ENCODE measurements at places on chromosomes 6 and 20.

DNA sequence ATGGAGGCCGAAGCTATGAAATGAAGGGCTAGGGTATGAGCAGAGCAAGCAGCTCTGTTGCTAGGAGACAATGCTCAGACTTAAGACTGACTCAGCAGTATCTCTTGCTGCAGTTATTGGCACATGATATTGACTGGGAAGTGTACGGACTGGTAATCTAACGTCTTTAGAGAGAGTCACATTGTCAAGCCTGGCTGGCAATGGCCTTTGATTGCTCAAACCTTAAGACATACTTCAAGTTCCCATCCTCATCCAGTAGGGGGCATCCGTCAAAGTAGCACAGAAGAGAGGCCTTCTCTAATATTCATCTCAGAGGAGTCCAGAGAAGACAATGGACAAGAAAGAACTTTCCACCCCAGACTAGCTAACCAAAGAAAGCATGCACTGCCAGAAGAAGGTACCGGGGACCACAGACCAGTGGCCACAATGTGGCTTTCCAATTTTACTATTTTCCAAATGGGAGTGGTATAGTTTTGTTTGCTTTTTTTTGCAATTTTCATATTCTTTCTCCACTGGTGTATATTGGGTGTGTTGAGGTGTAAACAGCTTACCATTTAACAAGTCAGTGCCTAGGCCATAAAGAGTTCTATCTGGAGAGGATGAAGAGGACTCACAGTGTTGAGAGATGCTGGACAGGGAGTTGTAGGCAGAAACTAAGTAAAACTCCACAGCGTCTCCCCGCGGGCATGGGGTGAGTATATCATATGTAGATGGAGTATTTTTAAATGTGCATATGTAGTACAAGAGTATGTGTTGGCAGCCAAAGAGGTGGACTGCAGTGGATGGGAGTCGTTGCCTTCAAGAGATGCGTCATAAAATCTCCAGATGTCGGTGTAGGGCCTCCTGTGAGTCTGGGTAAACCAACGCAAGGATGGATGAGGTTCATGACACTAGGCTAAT, 36.7 kb downstream of the LRFN2 start:
- no peak for DNase-seq

GRCh38 chr6:170355661-170356060, 49.1 kb downstream of the FAM120B start:
- DNase-seq: no peak

DNA sequence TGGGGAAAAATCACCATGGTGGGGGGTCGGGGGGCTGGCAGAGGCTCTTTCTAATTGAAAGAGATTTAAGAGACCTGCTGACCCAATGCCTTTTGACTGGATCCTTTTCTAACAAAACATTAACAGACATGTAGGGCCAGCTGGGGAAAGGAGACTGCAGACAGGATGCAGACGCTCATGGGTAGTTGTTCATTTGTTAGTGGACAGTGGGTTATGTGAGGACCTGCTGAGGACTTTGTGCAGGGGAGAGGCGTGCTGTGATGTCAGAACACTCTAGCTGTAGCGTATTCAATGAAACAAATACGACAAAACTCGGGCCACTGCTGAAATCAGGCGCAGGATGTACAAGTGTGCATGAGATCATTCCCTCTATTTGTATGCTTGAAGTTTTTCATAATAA, 1.2 kb downstream of the IP6K3 start:
- DNase-seq: no peak

GRCh38 chr20:63656451-63656850, 1.7 kb upstream of the RTEL1 start:
- DNase-seq: no peak

- DNase-seq: no peak
These were observed 215.4 kb upstream of the PREP start for GRCh38 chr6:105618247-105618646.

GRCh38 chr20:35021063-35021462, 65.4 kb downstream of the MYH7B start:
- DNase-seq: no peak

DNA sequence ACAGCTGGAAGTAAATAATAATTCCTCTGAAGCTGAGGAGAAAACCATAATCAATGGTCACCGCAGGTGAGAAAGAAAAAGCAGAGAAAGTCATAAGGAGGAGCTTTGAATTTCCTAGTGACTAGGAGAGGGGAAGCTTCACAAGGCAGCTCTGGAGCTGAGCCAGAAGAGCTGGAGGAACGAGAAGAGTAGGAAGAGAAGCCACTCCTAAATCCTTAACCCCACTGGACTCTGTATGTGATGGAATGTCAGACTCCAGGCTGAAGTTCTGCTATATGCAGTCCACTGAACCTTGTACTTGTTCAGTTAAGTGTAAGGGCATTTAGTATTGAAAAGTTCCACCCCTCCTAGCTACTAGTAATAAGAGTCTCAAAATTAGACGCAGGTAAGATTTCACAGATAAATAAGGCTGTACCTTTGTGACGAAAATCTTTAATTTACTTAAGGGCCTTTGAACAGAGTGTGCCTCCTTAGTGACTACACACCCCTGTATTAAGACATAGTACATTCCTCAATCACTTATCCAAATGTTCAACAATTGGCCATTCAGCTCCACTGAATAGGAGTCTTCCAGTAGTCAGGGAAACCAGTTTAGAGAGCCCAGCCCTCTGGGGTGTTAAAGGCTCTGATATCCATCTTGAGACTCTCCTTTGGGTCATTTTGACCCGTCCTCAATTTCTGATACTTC, 71.4 kb upstream of the UFL1 start:
- DNase-seq: no peak

DNA sequence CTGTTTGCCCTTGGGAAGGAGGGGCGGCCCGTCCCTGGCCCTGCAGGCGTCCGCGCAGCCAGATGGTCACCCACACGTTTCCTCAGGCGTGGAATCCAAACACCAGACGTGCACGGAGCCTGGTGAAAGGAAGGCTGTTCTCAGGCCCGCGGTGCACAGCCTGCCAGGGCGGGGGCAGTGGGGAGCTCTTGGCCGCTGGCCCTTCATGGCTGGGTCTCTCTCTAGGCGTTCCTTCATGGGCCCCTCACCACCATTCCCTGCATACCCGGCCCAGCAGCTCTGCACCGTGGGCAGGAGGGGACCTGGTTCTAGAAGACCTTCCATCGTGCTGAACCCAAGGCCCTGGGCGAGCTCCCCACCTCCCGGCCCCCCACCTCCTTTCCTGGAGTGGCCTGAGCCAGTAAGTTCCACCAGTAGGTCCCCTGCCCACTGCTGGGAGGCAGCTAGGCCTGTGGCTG, 30.4 kb upstream of the SMOC2 start:
- no peak for DNase-seq

- DNase-seq: no peak
These were observed 100.0 kb downstream of the CD24 start for GRCh38 chr6:106874481-106874880.

DNA sequence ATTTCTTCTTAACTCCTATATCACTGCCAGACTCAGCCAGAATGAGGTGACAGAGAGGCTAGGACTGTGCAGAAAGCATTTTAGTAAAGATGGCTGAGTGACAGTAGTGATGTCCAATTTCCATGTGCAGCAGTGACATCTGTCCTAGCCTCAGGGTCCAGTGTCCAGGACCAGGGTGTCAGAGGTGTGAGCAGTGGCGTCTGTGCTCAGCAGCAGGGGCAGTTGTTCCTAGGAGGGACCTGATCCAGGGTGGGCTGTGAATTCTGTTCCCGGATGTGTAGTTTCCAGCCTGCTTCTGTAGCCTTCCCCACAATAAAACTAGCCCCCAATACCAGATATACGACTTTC, 6.0 kb downstream of the HLA-B start:
- DNase-seq: no peak

DNA sequence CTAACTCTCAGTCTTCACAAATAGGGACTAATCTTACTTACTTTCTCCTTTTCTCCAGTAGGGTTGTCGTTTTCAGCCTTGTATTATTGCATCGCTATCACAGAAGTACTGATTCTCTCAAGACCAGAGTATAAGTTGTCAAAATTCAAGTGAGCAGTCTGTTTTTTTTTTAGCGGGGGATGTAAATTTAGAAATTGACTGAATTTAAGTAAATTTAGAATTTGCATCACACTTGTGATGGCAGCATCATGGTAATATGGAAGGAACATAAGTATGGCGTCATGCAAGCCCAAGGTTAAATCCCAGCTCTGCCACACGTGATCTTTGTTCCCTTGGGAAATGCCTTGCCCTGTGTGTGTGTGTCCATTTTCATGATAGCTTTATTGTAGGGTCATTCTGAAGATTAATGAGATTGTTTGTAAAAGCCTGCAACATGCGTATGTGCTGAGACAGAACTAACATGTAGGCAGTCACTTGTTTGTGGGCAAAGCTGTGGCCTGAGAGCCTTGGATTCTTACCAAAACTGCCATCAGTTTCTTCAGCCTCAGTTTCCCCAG, 52.8 kb upstream of the VSTM2L start:
- DNase-seq: no peak

DNA sequence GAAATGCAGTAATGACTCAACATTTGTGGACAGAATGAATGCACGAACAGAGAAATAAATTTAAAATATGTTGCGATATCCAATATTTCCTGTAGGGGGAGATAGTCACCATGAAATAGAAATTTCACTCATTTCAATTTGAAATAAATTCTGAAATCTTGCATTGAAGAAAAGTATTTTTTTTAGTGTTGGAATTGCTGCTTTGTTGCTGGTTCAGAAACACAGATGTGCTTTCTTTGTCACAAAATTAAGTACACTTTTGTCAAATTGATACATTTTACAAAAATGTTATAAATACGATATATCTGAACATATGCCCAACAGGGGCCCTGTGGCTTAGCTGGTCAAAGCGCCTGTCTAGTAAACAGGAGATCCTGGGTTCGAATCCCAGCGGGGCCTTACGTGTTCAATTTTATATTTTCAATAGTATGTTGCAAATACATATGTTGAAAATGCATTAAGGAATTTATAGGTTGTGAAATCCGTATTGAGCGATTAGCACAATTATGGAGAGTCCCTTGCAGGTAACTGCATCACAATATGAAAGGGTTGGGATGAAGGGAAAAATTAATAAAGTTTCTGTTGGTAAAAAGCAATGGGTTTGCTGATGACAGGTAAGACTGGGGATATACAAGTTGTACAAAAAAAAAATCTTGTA, 85.4 kb upstream of the PRSS16 start:
- peak; percentile 60 for DNase-seq

DNA sequence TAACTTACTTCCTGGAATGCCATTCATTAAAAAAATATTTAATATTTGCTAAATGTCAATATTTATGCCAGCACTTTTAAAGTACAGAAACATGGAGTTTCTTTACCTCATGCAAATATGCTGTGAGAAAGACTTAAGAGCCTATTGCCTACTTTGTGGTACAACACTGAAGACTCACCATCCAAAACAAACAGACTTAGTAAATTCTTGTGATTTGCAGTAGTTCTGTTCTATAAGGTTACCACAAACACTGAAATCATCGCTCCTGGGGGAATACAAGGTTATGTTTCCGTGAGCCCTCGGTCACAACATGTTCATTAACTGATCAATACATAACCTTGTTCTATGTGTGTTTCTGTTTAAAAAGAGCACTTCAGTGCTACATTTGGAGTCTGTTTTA, 78.3 kb downstream of the ATG5 start:
- DNase-seq: no peak

- DNase-seq: no peak
These were observed 253.2 kb downstream of the UST start for GRCh38 chr6:148999929-149000468.

DNA sequence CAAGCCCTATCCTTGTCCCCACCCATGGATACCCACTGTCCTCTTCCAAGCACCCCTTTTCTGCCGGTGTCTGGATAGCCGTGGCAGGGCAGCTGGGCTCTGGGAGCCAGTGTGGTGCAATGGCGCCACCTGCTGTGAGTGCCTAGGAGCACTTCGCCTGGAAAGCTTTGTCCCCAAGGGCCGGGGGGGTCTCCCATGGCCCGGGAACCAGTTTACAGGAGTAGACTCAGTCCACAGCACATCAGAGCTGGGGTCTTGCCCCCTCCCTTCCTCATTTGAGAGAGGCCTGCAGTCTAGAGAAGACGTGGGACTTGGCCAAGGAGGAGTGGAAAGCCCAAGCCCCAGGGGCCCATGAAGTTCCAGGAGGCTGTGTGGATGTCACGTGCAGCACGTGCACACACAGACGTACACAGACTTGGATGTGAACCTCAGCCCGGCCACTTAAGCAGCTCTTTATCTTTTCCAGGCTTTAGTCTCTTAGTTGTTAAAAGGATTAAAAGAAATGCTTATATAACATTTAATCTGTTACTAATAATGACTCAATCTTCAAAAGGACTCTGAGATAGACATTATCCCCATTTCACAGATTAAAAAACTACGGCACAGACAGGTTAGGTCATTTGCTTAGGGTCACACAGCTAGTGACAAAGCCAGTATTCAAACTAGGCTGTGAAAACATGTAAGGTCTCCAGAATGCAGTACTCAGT, 40.9 kb upstream of the CDH22 start:
- DNase-seq: peak; percentile 44

- peak; percentile 21 for DNase-seq
These were observed 171.4 kb downstream of the GMPR start for GRCh38 chr6:16409531-16410441.

DNA sequence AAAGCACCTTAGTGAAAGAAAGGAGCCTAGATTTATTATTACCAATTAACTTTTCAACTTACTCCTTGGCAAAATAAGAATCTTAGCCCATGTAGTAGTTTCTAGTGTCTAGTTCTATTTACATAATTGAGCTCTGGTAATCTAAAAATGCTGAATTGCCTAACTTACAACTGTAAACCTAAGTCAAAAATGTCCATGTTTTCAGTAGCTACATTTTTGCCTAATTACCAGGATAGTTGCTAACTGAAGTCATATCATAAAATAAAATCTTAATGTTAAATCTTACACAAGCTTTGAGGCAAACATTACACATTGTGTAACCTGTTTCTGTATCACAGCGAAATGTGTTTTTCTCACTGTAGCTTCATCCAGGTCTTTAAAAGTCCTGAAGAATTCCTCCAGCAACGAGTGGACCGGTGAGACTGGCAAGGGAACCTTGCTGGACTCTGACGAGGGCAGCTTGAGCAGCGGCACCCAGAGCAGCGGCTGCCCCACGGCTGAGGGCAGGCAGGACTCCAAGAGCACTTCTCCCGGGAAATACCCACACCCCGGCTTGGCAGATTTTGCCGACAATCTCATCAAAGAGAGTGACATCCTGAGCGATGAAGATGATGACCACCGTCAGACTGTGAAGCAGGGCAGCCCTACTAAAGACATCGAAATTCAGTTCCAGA, 7.6 kb upstream of the CLDN20 start:
- DNase-seq: no peak

DNA sequence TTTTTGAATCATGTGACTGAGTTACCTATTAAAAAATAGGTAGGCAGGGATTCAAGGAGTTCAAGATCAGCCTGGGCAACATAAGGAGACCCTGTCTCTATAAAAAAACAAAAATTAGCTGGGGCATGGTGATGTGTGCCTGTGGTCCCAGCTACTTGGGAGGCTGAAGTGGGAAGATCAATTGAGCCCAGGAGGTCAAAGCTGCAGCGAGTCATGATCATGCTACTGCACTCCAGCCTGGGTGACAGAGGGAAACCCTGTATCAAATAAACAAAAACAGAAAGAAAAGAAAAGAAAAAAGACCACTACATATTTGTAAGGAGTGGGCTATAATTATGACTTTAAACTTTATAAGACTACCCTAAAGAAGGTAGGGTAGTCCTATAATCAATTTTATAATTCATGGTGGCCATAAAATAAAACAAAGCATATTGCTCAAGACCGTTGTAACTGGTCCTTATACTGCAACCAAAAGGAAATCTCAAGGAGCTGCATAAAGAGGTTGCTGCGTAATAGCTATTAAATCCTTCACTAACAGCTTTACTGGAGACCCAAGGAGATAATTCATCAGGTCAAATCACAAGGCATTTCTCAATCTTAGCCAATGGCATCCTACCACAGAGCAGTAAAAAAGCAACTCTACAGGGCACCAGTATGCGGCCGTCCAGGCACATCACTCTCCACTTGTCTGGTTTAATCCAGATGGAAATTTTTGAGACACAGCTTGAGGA, 13.5 kb downstream of the PIGU start:
- no peak for DNase-seq
